Sigmoid colon (tissue), 7 donors: ENCODE measurements at places on chromosomes 4 and X. TPM values are rescaled to one million over a fixed set of nuclear protein-coding genes. Genes with fewer than 3 reads are reported as not detected.

- no peak for DNase-seq
Measured at GRCh38 chr4:108092288-108092687, 76.4 kb downstream of the LEF1 start.

DNA sequence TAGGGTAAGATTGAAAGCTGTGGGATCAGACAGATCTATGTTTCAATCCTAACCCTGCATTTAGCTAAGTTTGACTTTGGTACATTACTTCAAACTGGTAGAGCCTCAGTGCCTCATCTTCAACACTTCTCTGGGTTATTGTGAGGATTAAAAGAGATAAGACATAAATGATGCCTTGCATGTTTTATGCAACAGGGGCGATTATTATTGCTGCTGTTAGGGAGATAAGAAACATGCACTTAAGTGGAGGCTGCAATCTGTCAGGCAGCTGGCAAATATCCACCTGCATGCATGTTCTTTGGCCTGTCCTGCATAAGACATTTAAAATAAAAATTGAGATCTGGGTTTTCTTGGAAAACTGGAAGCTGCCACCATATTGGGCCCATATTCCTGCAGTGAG is 24.6 kb downstream of the UNC5C start:
- DNase-seq = no peak

GRCh38 chr4:53321151-53321983 is 44.5 kb downstream of the SCFD2 start:
- DNase-seq = no peak

GRCh38 chr4:181688872-181689271 is 554.3 kb upstream of the TENM3 start:
- no peak for DNase-seq

DNA sequence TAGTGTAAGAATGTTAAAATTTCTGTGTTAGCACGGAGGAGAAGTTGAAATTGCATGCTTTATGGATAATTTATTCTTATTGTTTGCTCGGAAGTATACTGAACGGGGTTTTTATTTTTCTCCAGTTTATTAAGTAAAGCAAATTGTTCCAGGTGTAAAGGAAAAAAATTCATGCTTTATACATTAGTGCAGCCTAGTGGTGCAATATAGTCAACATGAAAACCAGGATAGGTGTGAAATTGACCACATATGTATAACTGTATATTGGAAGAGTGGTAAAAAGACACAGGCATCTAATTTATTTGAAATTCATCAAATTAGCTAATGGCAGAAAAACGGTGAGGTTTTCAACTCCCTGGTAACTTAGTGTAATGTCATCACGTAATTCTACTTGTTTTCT is 959 bp downstream of the BRS3 start:
- no peak for DNase-seq

GRCh38 chr4:140098455-140099160 is 55.4 kb downstream of the MAML3 start:
- DNase-seq = no peak

- no peak for DNase-seq
Measured at GRCh38 chr4:138406876-138407275, 164.7 kb upstream of the SLC7A11 start.

- peak; percentile 69 for DNase-seq
Measured at GRCh38 chr4:165873298-165874071, 448 bp downstream of the TLL1 start.

The FANCB gene
- 0.23 TPM for polyA plus RNA-seq
